ENCODE measurements at places on chromosomes 2 and 18.

DNA sequence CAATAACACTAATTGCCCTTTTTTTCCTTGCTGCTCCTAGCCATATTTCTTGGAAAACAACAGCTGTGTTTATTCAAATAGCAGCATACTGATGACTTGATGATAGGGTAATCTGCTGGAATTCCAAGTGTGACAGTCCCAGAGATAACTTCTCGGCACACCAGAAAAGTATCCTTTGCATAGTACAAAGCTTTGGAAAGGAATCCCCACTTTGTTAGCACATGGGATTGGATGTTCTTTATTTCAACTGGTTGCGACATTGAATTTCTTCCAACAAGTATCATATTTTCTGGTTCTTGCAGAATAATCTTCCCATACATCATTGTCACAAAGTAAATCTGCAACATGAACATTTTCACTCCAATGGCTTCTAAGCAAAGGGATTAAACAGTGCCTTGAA, 445.8 kb upstream of the ACVR2A start:
- no peak for DNase-seq

GRCh38 chr2:26649322-26649721, 8.2 kb upstream of the CIB4 start:
- DNase-seq = peak; percentile 56

- DNase-seq = no peak
These were observed 93.6 kb downstream of the EPHA4 start for GRCh38 chr2:221478485-221478863.

DNA sequence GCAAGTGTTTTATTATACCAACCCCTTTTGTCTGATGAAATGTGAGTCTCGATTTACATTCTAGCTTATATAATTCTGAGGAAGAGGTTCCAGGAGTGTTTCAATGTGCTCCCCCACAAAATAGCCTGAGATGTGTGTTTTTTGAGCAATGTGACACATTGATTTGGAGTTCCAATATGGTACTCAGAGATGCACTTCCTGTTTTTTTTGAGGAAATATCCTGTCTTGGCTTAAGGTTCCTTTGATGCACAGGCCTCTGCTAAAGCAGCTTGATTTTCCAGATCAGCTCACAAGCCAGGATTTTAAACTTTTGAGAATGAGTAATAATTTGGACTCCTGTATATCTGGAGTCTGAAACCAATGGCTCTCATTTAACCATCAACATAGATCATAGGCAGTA, 221.4 kb downstream of the ACTR3 start:
- no peak for DNase-seq

DNA sequence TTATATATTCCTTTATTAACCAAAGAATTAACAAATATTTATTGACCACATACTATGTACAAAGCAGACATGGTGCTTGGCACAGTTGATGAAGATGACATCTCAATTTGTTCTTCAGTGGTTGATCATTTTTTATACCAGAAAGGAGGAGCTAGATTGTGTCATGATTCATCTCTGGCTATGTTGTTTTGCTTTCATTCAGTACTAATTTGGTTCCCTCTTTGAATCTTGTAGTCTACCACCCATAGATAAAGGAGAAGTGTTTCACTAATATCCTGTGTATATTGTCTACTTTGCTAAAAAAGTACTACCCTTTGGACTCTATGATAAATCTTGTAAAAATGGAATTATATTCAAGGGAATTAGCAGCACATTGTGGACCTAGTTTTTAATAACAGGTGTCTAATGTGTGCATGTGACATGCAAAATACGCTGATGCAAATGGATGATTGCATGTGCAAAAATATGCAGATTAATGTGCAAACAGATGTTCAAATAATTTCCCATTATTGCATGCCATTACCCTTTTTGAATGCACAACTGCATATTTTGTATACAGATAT, 313.2 kb upstream of the ZEB2 start:
- no peak for DNase-seq

All from D721Med (cell line).